NCI-H2227 treated with DMSO at 0.1 percent for 48 hours (cell line): ENCODE measurements at places on chromosomes 5 and 9.

DNA sequence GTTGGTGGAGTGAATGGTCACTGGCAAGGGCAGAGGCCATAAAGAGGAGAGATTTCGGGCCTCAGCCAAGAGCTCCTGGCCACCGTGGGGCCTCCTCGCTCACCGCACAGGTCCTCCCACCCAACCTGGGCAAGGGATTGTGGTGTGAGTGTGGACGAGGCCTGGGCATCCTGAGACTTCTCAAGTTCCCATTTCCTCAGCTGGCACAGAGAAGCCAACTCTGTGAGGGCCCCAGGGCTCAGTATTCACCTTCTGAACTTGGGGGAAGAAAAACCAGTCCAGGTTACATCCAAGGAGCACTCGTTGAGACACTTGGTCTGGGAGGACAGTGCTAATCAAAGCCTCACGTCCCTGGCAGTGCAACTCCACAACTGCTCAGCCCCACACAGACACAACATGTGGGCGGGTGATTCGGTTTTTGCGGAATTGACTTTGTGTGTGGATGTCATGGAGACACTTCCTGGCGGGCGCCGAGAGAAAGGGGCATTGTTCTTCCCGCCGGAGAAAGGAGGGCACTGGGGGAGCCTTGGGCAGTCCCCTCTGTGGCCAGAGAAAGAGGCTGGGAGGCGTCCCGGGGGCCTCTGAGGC is 28.5 kb upstream of the NKD2 start:
- DNase-seq: no peak

DNA sequence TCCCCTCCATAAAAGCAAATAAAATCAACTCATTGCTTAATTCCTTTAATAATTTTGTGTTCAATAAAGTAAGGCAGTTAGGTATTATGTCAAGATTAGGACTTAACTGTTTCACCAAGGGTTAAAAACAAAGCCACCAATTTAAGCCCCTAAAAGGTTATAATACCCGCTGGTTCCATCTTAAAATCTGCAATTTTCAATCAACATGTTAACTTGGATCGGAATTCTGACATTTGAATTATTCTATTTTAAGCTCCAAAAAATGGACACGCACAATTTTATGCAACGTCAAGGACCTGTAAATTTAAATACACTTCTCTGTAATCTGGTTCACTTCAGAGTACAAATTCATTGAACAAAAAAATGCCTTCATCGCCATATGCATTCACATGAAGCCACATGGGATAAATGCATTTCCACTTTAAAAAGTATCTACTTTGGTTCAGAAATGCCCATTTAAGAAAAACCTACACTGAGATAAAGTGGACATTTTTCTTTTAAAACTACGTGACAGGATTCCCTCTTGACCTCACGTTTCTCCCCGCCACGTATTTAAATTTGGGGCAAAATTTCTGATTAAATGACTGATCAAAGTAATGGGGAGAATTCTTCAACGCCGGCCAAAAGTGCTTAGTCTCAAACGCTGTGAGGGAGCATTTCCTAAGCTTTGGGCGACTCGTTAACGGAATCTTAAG is 721 bp downstream of the GIN1 start:
- DNase-seq: peak; percentile 56

GRCh38 chr9:107425101-107426025 is 64.2 kb downstream of the KLF4 start:
- no peak for DNase-seq

DNA sequence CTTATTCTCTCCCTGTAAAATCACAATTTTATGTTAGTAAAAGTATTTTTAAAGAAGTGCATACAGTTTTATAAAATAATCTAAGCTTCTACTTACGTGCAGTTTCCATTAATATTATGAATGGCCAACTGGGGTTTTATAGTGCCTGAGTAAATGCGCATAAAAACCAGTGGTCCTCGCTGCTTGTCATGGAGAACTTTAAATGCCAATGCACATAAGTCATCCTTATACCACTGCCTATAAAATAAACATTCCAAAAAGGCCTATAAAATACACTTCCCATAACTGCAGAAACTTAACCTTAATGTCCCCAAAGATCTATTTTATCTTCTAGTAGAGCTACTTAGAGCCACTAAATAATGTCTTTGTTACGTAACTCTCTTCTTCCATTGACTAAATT is 28.5 kb downstream of the GFM2 start:
- DNase-seq: no peak

DNA sequence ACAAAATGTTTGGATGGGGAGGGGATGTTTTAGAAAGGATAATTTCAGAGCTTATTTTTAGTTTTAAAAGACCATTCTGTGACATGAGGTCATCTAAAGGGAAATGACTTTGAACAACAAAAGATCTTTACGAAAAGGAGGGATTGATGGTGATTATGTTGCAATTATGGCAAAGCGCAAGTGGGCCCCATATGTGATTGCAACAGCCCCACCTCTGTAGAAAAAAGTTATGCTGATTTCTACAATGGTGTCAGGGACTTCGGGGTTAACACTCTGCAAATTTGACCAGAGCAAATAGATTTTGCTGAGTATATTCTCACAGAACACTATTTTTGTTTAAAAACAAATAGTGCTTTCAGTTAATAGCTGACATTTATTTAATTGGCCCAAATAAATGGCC is 312.8 kb downstream of the NSG2 start:
- DNase-seq: no peak

DNA sequence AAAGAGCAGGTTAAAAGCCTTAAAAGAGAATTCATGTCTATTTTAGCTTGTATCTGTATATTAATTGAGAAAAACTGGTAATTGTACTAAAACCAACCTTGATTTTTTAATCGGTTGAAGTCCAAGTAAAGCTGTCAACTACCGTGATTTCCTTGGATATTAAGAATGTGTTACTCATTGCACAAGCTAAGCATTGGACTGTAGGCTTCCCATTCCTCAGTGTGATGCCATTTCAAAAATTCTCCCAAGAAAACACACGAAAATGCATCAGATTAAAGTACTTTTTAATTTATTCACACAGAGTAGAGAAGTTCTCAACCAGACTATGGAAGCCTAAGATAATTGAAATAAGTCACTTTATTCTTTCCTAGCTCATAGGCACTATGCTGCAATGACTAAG is 761.4 kb upstream of the TYRP1 start:
- DNase-seq: no peak

DNA sequence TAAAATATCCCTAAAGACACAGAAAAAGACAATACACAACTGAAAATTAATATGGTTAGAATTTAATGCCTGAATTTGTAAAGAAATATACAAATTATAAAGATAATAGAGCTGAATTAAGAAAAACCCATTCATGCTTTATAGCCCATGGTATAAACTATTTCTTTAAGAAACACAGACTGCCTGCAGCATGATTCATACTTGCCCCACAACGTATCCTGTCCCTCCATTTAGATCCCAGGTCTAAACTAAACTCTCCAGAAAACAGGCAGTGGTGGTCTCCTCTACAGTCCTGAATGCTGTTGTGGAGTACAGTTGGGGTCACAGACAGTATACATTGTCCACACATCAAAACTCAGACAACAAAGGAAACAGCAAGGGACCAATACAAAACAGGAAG is 24.8 kb downstream of the IL6ST start:
- no peak for DNase-seq

DNA sequence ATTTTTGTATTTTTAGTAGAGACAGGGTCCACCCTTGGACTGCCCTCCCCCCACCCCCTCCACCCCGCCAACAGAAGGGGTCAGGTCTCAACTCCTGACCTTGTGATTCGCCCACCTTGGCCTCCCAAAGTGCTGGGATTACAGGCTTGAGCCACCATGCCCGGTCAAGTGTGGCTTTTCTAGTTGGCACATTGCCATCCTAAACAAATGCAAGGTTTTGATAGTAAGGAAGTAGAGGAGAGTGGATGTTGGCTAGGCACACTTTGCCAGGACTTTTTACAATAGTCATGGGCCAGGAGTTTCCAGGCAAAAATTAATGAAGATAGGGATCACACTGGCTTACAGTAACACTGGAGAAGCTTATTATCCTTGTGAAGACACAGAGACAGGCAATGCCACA is 62.4 kb downstream of the GALNT12 start:
- no peak for DNase-seq

DNA sequence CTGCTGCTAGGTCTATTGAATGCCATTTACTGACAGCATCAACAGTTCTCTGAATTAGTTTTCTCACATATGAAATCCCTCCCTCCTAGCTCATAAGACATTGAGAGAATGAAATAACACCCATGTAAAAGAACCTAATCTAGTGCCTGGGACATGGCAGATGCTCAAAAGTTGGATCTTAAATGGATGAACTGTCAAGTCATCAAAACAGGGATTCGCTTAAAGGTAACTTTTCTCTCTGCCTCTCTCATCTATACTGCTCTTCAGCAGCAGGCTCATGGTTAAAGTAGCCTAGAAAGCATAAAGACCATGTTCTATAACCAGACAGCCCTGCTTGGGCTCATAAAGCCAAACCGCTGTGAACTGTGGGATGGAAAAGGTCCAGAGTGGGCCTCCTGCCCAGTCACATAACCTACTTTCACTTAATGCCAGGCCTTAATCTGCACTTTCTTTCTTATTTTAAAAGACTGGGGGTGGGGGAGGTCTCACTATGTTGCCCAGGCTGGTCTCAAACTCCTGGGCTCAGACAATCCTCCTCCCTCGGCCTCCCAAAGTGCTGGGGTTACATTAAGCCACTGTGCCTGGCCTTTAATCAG is 3.7 kb downstream of the TMEM245 start:
- no peak for DNase-seq

GRCh38 chr9:1759771-1760300 is 255.3 kb upstream of the SMARCA2 start:
- DNase-seq: no peak

GRCh38 chr5:60887746-60888145 is 43.7 kb upstream of the ELOVL7 start:
- no peak for DNase-seq

DNA sequence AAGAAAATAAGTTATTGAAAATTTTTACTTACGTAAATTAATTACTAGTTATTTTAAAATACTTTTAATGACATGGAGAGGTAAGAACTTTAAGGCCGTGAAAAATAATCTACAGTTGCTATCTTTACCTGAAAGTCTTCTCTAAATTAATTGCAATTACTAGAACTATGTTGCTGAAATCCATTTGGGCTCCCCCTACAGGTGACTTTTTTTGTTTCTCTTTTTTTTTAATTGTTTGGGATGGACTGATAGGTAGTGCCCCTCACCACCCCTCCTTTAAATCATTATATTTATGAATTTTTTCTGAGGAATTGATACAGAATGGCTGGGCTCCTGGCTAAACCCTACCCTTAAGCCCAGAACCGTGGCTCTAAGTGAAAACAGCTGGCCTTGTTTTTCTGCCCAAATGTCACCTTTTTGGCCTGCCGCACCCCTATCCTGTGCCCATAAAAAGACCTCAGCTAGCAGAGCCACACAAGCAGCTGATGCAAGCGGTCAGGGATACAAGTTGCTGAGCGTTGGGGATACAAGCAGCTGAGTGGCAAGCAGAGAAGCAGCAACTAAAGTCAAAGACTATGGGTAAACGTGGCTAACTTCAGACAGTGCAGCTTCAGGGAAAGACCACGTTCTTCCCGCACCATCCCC is 315.2 kb upstream of the ACO1 start:
- DNase-seq: no peak
